Activated CD8-positive, alpha-beta memory T cell treated with anti-CD3 and anti-CD28 coated beads for 4 hours (primary cell): ENCODE measurements at places on chromosomes 11 and 22.

DNA sequence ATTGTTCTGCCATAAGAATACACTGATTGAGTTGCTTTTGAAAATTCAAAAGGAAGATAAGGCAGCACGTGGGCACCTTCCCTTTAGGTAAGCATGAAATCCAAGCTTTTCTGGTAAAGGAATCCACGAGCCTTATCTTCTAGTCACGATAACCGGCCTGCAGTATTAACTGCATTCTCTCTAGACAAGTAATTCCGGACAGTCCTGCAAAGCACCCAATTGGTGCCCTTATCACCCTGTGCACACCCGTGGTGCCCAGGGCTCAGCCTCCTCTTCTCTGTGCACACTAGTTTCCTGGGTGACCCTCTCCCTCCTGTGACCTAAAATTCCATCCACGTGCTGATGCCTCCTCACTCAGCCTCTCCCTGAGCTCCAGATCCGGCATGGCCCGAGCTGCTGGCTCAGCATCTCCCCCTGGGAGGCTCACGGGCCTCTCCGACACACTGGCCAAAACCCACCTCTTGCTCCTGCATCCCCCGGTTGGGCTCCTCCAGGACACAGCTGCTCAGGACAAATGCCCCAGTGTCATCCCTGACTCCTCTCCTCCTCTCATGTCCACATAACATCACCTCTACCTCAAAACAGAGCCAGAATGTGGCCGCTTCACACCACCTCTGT, 63.7 kb downstream of the PACSIN2 start:
- no peak for DNase-seq

GRCh38 chr22:26360169-26360885, 68.7 kb upstream of the ASPHD2 start:
- peak; percentile 27 for DNase-seq

GRCh38 chr11:121058941-121059340, 35.0 kb downstream of the TBCEL start:
- no peak for DNase-seq

GRCh38 chr11:58939277-58939676, at the start of gene GLYATL1:
GLYATL1 (plus strand) TSS chr11:58939488; CDS start chr11:58947088, 7,600 bp downstream.
- DNase-seq, result no peak

DNA sequence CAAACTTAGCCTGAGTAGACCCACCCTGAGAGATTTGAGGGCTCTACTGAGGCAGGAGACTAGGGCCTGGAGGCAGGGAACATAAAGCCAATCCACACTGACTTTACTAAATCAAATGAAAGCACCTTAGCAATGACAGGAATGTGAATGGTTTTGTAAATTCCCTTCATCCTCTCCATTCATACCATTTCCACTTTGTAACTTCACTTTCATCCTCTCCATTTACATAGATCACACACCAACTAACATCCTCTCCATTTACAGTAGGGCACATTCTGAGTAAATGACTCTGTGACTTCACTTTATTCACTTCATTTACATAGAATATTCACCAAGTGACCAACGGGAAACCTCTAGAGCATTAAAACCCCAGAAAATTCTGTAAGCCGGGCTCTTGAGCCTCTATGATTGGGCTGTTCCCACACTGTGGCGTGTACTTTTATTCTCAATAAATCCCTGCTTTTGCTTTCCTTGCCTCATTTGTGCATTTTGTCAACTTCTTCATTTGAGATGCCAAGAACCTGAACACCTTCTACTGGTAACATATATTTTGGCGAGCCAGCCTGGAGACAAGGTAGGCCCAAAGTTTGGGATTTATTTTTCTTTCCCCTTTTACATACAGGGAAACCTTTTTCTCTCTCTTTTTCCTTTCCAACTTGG, 82.9 kb downstream of the PIWIL4 start:
- DNase-seq, result no peak

GRCh38 chr11:2316169-2316962, 14.6 kb downstream of the TSPAN32 start:
- DNase-seq, result no peak

GRCh38 chr11:36400766-36401455, 104.8 kb downstream of the PRR5L start:
- DNase-seq, result no peak

- no peak for DNase-seq
Measured at GRCh38 chr11:17601256-17601671, 54.2 kb downstream of the OTOG start.

GRCh38 chr11:62169935-62170334, 20.1 kb upstream of the SCGB1D1 start:
- no peak for DNase-seq

DNA sequence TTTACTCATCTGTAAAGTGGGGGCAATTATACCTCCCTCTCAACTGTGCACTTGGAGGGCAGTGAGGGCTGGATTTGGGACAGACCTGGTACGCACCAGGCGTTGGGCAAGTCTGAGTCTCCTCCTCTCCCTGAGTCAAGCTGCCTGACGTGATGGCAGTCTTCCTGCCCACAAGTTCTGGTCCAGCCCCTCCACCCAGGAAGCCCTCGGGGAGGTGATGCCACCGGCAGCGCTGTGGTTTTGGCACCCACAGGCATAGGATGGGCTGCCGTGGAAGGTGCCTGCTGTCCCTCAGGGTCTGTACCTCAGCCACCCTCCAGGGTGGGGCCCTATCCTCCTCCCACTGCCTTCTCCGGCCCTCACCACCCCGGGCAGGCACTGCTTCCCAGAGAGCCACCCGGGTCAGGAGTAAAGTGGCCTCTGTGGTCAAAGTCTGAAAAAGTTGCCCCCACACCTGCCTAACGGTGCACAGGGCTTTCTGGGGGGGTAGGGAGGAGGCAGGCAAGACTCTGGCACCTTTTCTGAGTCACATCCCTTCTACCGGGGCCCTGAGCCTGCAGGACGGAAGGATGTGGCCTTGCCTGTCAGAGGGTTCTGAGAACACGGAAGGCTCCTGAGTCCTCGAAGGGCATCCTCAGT, 6.5 kb upstream of the APOBEC3H start:
- DNase-seq, result peak; percentile 76

DNA sequence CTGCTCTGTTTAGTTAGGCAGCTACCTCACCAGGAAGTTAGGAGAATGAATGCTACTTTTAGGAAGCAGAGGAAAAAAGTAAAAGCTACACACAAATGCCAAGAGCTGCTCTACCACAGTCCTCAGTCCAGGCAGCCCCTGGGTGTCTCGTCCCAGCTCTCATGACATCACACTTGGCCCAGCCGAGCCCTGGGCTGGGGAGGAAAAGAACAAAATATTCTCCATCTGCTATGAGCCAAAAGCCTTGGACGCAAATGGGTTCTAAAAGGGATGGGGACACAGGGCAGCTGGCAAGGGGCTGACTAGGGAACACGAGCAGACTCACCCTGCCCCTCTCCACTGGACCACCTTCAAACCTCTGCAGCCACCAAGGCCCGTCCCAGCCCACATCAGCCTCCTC, 26.1 kb downstream of the TMEM184B start:
- no peak for DNase-seq

DNA sequence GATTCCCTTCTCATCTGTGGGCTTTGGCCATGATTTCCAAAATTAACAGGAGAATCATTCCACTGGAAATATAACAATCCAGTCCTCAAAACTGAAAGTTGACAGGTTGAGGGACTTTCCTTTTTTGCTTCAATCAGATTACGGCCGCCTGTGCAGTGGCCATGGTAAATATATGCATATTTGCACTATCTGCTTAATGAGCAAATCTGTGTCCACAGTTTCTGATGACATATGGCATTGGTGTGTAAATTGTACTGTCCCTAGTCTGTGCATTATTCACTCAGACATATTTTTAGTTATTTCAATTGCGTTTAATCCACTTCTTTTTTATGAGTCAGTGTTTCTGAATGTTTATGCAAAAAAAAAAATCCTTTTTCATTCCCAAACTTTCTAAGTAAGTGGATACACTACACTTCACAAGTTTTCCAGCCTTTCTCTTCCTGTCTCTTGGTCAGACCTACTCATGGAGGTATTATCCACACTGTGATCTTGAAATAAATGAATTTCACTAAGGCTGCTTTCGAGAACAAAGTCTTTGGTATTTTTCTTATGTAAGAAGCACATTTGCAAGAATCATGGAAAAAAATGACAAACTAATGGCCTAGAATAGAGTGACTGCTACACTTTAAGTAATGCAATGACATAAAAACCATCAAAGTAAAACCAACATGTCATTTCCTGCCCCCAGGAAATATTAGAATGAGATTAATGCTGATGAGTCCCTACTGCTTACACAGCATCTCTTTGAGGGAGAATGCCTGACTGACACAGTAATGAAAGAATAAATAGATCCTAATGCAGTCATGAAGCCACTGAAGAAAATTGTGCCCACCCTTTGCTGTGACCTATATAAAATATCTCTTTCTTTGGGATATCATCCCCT, 76.4 kb upstream of the MTNR1B start:
- DNase-seq, result no peak

DNA sequence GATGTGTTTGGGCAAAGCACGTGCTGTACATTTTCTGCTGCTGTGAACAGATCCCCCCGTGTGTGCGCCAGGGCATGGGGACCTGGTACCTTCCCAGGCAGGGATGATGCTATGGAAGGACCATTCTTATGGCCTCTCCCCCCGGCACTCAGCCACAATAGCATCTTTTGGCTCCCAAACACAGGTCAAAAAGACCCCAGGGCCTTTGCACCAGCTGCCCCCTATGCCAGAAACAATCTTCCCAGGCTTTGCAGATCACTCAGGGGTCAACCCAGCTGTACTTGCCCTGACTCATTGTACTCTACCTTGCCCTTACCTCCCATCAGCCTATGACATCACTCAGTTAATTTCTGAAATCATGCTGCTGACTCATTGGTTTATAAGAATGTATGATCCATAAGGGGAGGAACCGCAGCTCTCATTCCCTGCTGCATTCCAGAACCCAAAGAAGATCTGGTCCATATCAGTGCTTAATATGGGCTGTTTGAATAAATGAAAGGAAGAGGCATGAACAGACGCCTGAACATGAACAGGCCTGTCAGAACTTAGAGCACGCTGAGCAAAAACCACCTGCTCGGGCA, 100.7 kb downstream of the CELSR1 start:
- DNase-seq, result no peak

- DNase-seq, result no peak
Measured at GRCh38 chr11:103596315-103596714, 440.1 kb upstream of the DDI1 start.

DNA sequence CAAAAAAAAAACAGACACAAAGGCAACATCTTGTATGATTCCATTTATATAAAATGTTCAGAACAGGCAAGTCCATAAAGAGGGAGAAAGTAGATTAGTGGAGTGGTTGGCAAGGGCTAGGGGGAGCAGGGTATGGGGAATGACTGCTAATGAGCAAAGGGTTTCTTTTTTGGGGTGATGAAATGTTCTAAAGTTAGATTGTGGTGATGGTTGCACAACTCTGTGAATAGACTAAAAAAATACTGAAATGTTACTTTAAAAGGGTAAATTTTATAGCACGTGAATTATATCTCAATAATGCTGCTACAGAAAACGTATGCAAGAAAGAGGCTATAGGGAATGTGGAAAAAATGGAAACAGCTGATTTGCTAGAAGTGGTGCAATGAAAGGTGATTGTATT, 155.1 kb downstream of the TENM4 start:
- no peak for DNase-seq

DNA sequence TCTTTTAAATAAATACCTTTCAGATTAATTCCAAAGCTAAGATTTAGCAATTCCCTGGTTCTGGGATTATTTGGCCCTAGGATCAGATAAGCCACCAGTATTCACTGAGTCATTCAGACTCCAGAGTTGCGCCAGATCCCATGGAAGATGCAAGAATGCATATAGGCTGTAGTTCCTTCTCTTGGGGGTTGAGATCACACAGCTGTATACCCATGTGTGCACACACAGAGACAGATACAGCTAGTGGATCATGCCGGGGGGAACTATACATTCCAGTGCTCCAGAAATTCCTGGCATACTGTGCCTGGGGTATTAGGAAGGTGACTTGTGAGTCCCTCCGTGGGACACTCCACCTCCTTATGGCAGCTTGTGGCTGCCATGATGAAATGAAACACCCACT, 75.4 kb downstream of the ZBTB16 start:
- no peak for DNase-seq

GRCh38 chr11:33280411-33280810, 23.2 kb downstream of the HIPK3 start:
- no peak for DNase-seq

- DNase-seq, result no peak
Measured at GRCh38 chr22:39182478-39183030, 30.1 kb upstream of the CBX7 start.

GRCh38 chr22:42310291-42311015, 40.0 kb upstream of the TCF20 start:
- DNase-seq, result no peak
